ENCODE measurements at places on chromosomes 16 and 17. TPM values are rescaled to one million over a fixed set of nuclear protein-coding genes. Genes with fewer than 3 reads are reported as not detected.

Gene GGA3
- 32.4 TPM for total RNA-seq

Gene NOG
- 2.4 TPM for total RNA-seq

Gene PROCA1
- 2.1 TPM for total RNA-seq

Gene MYH8
- total RNA-seq = not detected

Gene CLEC18A
- 0.43 TPM for total RNA-seq

Gene TPSB2
- 24.3 TPM for total RNA-seq

Gene CCDC43
- 17.4 TPM for total RNA-seq

Gene MSLN
- 0.29 TPM for total RNA-seq

Gene ITGB3
- total RNA-seq = 32.1 TPM

Gene KRT25
- not detected for total RNA-seq

Gene MEIOB
- total RNA-seq = not detected

Gene DOC2B
- total RNA-seq = 11.9 TPM

Gene EPX
- not detected for total RNA-seq

Gene SPNS2
- 20.9 TPM for total RNA-seq

Gene KLHL10
- 0.43 TPM for total RNA-seq

Gene SLC6A2
- total RNA-seq = not detected

Gene FLYWCH1
- total RNA-seq = 37.7 TPM

Gene ACE
- 9.9 TPM for total RNA-seq

Gene KRT32
- total RNA-seq = 0.23 TPM

Gene PSKH1
- total RNA-seq = 27.0 TPM

Gene RAPGEFL1
- total RNA-seq = 5.2 TPM

Gene SLC16A13
- 1.5 TPM for total RNA-seq

Gene KRT33B
- total RNA-seq = not detected

Gene TP53TG3B
- total RNA-seq = not detected

Gene NT5M
- 3.0 TPM for total RNA-seq

Gene TMEM100
- 15.1 TPM for total RNA-seq

Gene SPNS3
- 0.32 TPM for total RNA-seq

Gene SPATA22
- 0.24 TPM for total RNA-seq

Gene KRTAP4-16
- not detected for total RNA-seq

Gene IGF2BP1
- total RNA-seq = 0.05 TPM

Gene CCL8
- total RNA-seq = 0.81 TPM

Gene GPR139
- not detected for total RNA-seq

Gene KRT12
- not detected for total RNA-seq

Gene TRAPPC2L
- total RNA-seq = 47.9 TPM

Gene PSMD11
- 57.0 TPM for total RNA-seq

Gene SOCS3
- 85.2 TPM for total RNA-seq

Gene CRYBA1
- total RNA-seq = not detected

Gene HOXB1
- not detected for total RNA-seq

Gene PDILT
- not detected for total RNA-seq

Gene NEUROD2
- total RNA-seq = not detected

Gene IL17C
- total RNA-seq = not detected

Gene SLC38A8
- not detected for total RNA-seq

Gene TMEM220
- 15.2 TPM for total RNA-seq

Gene RNF157
- 1.9 TPM for total RNA-seq

Gene SNAI3
- 0.43 TPM for total RNA-seq

Gene PABPN1L
- not detected for total RNA-seq

Gene KRTAP16-1
- total RNA-seq = not detected

Gene MEIOC
- not detected for total RNA-seq

Gene CCDC154
- total RNA-seq = 0.42 TPM

Gene PRSS33
- total RNA-seq = not detected

Gene CCDC144A
- 10.9 TPM for total RNA-seq

Gene PEMT
- total RNA-seq = 26.0 TPM

Gene DYNLRB2
- total RNA-seq = not detected

Gene MYO15A
- 0.71 TPM for total RNA-seq

Gene C17orf78
- total RNA-seq = not detected

Gene PRSS53
- 1.5 TPM for total RNA-seq

Gene ABCC6
- 0.38 TPM for total RNA-seq

Gene TLCD3B
- total RNA-seq = not detected

Gene ARL5C
- total RNA-seq = not detected

Measured in posterior vena cava (tissue), 2 donors.